Posterior vena cava (tissue), 2 donors: ENCODE measurements at places on chromosomes 6 and 20. TPM values are rescaled to one million over a fixed set of nuclear protein-coding genes. Genes with fewer than 3 reads are reported as not detected.

The TBX18 gene
- 42.3 TPM for total RNA-seq

The BEND6 gene
- 9.8 TPM for total RNA-seq

The BMP7 gene
- total RNA-seq, result not detected

The TEAD3 gene
- 73.8 TPM for total RNA-seq

The TNXB gene
- total RNA-seq, result 407 TPM

GRCh38 chr6:34544776-34545471 lies 11.2 kb downstream of the SPDEF start:
- no peak for DNase-seq

GRCh38 chr20:64129146-64129782 lies 21.9 kb upstream of the NPBWR2 start:
- DNase-seq, result peak; percentile 61
